ENCODE measurements at places on chromosomes 2 and 18.
A peak's percentile ranks its signal among the peaks of the same experiment; 100 is the strongest.

GRCh38 chr2:165827921-165828276, 33.9 kb upstream of the GALNT3 start:
- DNase-seq: no peak

DNA sequence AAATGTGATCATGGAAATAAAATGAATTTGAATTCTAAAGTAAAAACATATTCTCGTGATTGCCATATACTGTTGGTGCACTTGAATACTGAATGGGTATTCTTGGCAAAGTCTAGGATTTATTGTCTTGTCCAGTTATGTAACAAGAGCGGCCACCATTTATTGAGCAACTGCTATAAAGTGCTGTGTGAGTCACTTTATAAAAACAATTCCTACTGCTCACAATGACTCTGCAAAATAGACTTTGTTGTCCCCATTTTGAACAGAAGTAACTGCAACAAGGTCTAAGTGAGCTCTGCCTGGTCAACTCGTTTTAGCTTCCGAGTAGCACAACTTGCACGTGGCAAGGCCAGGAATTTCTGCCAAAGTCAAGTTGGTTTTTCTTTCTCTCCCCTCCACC, 995.6 kb upstream of the FANCL start:
- no peak for DNase-seq

DNA sequence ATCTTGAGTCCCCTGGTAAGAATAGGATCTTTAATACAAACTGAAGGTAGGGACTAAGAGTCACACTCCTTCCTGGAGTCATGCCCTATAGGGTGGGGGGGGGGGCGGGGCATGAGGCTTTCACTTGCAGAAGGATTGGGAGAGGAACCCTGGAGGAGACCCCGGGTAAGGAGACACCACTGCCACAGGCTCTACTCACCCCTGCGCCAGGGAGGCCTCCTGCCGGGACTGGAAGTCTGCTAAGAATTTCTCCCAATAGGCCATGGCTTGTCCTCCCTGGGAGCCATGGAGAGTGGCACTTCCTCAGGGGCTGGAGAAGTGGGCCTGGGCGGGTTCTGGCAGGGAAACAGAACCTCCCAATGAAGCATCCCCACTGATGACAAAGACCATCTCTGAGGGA, 645.3 kb upstream of the RAB6C start:
- DNase-seq: no peak

DNA sequence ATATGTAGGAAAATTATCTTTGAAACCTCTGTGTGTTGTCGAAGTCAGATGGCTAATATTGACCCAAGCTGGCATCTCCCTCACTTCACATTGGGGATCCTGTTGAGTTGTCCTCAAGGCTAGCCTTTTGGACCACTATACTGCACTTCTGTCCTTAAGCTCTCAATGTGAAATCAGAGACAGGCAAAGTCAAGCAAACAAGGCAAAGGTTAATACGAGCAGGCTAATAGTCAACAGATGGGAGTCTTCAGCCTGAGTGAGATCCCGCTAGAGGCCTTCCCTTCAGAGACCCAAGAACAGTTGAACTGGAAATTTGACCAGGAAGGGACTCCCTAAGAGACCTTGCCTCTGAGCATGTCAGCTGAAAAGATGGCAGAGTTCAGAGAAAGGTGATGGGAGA, 475.4 kb downstream of the PARD3B start:
- no peak for DNase-seq

DNA sequence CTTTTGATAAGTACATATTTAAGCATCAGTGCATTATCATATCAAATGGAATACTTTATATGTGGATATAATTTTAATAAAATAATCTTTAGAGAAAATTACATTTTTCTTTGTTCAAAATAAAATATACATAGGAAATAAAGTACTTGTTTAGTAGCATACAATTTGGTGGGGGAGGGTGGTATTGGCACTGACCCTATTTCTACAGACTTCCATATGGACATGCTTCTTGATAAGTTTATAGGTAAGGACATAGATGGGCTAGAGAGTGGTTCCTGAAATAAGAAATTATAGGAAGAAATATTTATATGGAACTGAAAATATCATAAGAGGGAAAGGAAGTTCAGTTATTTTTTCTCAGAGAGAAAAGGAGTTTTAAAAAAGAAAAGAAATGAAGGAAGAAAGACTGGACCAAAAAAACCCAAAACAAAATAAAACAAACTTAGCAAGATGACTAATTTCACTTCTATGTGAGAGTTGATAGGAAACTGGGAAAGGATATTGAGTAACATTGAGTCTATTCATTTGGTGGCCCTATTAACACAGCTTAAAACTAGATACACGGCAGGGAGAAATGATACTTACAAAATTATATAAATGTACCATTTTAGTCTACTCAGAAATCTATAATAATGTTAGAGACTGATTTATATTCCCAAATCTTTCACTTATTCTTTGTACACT, 505.9 kb downstream of the ERBB4 start:
- no peak for DNase-seq

DNA sequence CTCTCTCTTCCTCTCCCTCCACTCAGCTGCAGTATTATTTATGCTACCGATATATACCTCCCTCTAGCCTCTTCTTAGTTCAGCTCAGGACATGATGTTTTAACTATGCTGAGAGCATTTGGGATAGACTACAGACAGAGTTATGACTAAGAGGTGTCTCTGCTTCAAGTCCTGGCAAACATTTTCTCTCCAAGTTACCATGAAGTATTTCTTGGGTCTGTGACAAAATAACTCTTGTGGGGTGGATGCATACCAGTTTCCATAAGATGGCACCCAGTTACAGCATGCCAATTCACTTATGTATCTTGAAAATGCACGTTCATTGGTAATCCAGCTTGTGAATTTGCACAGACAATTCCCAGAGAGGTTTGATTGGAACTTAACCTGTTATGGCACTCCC, 737.6 kb downstream of the SLC4A3 start:
- no peak for DNase-seq

DNA sequence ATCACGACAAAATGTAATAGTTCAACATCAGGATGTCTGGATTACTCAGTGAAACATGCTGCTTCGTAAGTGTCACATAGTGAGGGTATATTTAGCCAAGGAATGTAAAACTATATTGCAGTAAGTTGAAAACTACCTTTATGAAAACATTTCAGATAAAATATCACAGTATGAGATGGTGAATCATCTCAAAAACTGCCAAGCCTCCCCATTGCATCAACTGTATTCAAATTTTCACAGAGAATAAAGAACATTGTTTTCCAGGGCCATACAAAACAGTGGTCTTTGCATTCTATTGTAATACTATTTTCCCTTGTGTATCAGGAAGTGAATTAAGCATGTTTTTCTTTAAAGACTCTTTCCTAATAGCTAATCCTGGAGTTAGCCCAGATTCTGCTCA, 47.6 kb upstream of the MSTN start:
- DNase-seq: no peak

GRCh38 chr2:236576953-236577352, 7.3 kb downstream of the ACKR3 start:
- no peak for DNase-seq

DNA sequence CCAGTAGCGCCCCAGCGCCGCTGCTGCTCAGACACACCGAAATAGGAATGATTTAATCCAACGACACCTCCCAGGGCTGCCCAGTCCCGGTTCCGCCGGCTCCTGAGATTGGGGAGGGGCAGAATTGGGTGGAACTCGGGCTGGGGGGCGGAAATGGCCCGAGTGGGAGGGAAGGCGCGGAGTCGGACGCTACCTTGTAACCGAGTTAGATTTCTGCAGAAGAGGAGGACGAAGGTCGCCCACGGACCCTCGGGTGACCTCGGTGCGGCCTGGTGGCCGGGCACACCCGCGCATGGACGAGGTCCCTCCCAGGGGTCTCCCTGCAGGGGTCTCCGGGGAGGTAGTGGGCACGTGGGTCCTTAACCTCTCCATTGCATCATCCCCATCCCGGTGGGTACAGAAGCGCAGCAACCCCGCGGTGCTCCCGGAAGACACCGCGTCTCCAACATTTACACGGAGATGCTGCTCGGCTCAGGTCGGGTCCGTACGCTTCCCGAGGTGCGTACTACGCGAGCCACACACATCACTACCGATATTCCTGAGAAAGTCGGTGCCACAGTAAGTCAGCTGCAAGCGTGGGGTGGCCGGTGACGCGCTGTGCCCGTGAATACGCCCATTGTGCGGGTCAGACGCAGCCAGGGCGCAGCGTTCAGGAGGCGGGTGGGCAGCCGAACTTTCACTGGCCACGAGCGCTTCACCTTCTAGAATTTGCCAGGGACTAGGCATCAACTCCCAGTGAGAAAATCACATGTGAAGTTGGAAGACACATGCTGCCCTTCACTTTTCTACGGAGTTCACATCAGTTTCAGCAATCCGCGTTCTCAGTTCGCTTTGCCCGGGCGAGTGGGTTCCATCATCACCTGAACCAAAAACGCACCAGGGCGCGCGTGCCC, 3.0 kb downstream of the ZNF516 start:
- DNase-seq: no peak

DNA sequence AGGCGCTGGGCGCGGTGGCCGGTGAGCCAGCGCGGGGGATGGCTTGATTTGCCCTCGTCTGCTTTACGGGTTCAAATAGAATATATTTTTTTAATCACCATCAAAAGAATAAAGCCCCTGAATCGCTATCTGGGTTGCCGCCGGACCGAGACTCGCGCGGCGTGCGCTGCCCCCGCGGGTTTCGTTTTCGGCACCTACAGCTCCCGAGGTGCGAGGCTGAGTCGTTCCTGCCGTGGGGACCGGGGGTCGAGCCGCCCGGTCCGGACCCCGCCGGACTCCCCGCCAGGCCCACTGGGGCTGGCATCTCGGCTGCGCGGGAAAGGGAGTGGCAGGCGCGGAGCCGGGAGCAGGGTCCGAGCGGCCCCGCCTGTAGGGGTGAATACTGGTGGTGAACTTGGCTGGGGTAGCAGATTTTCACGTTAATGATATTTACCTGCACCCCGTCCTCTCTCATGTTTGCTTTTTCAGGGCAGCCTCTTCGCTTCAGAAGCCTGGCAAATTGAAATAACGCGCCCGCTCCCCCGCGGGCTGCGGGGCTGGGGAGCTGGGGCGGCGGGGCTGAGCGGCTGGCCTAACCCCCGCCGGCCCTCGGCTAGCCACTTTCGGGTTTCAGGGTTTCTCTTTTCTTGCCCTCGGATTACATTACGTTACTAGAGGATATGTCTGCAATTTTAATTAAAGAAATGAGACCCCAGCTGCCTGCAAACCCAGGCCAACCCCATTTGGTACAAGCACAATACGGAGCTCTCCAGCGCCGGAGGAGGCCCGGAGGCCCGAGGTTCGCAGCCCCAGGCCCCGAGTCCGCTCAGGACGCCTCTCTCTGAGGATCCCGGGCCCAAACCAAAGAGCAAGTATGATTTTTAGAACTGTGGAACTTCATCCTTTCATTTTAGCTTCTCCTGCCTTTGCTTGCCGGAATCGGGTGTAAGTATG, 1.7 kb upstream of the CELF4 start:
- peak; percentile 45 for DNase-seq

GRCh38 chr18:48843162-48843561, 107.6 kb downstream of the SMAD7 start:
- DNase-seq: no peak

GRCh38 chr2:203842373-203842772, 25.2 kb upstream of the CTLA4 start:
- DNase-seq: no peak

DNA sequence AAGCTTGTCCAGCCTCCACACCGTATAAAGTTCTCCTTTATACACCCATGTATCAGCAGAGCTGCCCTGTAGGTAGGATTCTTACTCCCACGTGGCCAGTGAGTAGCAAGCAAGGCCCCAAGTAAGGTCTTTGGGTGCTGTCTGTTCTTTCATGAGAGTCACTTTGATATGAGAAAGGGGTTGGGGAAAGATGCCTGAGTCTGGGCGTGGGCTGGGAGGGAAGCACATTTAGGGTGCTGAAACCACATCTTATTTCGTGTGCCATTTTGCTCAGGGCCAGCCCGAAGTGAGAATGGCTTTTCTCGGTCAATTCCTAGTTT, 436 bp upstream of the ITPRIPL1 start:
- DNase-seq: peak; percentile 58

DNA sequence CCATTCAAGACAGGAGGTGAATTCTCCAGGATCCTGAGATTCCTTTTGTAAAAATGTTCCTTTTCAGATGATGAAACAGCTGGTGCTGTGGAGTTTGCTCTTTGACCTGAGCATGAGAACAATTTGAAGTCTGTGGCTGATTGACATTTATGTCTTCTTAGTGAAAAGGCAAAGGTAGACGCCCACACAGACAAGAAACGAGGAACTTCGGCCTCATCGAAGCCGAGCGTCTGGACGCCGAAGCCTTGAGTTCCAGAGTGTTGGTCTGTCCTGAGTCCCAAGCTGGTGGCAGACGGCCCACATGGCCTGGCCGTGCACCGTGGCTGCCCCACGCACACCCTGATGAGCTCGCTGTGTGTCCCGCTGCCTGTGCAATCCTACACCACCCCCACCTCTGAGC, 20.7 kb upstream of the SNTG2 start:
- DNase-seq: no peak

DNA sequence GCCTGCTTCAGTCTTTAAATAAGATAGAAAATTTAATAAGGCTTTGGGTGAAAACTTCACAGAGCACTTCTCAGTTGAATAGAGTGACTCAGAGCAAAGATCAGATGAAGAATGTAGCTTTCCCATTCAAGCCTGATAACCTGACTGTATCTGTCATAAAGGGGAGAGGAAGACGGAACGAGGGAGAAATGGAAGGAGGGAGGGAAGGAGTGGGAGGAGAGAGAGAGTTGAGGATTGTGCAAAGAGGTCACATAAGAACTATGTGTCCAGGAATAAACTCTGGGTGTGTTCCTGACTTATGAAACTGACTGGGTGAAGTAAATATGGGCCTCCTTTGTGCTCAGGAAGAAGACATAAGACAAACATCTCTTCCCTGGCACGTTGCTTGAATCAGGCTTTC, 385.5 kb downstream of the LPIN1 start:
- no peak for DNase-seq

- DNase-seq: no peak
Observed at GRCh38 chr2:148165975-148166374, 145.1 kb downstream of the MBD5 start.

DNA sequence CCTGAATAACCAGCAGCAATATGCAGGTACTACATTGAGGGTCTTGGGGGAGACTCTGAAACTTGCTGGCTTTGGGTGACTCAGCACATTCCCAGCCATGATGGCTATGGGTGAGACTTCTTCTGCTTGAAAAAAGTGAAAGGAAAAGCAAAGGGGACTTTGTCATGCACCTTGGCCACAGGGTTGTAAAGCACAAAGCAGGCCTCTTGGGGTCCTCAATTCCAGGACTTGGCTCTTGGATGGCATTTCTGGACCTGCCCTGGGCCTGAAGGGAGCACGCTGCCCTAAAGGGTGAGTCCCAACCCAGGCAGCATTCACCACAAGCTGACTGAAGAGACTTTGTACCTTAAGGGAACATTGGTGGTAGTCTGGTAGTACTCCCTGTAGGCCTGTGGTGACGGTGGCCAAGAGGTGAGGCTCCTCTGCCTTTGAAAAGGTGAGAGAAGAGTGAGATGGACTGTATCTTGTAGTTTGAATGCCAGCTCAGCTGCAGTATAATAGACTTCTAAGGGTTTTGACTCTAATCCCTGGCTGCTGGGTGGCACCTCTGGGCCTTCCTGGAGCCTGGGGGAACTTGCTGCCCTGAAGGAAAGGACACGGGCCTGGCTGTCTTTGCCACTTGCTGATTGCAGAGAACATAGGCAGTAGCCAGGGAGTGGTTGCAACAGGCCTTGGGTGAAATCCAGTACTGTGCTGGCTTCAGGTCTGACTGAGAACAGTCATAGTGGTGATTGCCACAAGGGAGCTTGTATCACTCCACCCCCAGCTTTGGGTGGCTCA, 36.5 kb upstream of the CYTIP start:
- DNase-seq: no peak

Data from GM20000 (cell line).